ENCODE measurements at places on chromosomes 1 and 21.

DNA sequence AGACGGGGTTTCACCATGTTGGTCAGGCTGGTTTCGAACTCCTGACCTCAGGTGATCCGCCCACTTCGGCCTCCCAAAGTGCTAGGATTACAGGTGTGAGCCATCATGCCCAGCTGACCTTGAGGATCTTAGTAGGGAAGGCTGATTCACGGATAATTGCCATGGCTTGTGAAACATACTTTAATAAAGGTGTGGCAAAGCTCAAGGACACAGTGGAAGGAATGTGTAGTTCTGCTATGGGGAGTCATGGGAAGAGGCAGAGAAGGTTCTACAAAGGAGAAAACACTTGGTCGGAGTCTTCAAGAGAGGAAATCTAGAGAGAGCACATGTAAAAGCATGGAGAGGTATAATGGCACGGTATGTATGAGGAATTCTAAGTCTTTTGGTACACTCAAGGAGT lies 12.7 kb upstream of the PTCH2 start:
- no peak for DNase-seq

DNA sequence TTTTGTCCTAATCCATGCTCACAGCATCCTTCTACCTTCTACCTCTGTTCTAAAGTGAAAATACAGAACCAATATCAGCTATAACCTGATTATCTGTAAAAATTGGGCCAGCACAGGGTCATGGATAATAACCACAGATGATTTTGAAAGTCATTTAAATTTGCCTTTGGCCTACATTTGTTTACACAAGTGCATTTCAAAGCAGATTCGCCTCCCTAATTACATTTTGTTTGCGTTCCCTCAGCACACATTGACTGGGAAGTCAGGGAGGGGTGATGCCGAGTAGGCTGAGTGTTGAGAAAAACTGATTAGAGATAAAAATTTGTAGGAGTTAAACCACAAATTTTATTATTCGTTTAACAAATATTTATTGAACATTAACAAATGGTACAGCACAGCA lies 19.2 kb upstream of the RGS8 start:
- no peak for DNase-seq

GRCh38 chr21:31011412-31011811 lies 26.9 kb downstream of the KRTAP19-8 start:
- no peak for DNase-seq

GRCh38 chr1:37317870-37318467 lies 156.4 kb upstream of the ZC3H12A start:
- DNase-seq = no peak

- no peak for DNase-seq
Measured at GRCh38 chr1:224203243-224204016, 20.4 kb downstream of the DEGS1 start.

Measured in hypothalamus (tissue), 51 donors.